ENCODE measurements at places on chromosomes 6 and 20.

GRCh38 chr20:19254956-19255355, 42.5 kb downstream of the SLC24A3 start:
- no peak for DNase-seq

DNA sequence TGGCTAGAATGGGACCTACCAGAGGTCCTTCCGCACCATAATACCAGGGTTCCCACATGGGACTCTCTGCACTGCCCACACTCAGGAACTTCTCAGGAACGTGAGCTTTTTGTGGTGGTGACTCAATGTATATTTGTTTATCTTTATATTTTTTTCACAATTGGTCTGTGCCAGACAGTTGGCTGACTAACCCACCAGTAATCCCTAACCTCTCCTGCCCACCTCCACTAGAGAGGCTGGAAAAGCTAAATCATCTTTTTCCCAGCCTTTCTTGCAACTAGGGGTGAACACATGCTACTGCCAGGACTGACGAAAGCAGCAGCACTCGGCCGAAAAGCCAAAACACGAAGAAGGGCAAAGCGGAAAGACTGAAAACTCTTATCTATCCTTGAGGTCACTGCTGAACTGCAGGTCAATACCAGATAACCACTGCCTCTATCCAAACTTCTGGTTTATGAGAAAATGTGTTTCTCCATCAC, 112.9 kb downstream of the TRERF1 start:
- DNase-seq, result no peak

DNA sequence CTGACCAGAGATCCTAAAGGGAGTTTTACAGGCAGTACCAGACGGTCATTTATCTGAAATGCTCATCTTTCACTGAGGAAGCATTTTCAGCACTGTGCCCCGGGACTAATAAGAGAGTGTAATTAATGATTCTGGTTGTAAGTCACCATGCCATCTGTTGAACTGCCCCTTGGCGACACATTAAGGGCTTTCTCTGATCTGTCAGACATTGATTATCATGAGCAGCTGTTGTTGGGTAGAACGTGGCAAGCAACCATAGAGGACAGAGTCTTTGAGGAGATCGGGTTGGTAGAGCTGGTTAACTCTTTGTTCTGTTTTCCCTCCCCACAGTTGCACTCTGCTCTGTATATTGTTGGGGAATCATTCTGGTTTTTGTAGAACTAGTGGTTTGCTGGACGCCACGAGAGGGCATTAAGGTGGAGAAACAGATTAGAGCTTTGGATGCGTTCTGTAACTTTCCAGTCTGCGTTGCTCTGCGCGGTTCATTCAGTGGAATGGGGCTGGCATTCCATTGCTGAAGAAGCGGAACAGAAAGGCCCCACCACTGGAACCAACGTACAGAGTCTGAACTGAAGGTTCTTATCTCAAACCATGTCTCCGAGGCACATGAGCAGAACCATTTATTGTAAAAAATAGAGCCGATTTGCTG, 34.3 kb downstream of the RPRD1B start:
- DNase-seq, result no peak

- DNase-seq, result no peak
These were observed 692.9 kb downstream of the QKI start for GRCh38 chr6:164107297-164107995.

- no peak for DNase-seq
These were observed 95.6 kb upstream of the SLC35B3 start for GRCh38 chr6:8530785-8531435.

DNA sequence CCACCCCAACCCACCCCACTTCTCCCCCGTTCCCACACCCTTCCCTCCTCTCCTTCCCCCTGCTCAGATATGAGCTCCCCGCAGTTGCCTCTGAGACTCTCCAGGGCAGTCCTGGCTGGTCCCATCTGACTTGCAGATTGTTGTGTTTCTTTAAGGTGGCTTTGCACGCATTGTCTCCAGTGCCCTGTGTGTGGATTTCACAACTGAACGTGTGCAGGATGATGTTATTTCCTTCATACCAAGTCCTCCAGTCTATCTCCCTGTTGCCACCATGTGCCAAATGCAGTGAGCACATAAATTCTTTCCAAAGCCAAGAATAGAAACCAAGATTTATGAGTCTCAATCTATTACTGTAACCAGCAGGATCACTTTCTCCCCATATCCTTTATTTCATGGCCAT, 79.1 kb downstream of the TMEM242 start:
- no peak for DNase-seq

GRCh38 chr6:110509617-110510241, 33.3 kb upstream of the SLC22A16 start:
- DNase-seq, result no peak

GRCh38 chr20:45347936-45348778, at the start of gene SDC4:
Gene SDC4, minus strand, starts transcription at chr20:45348424. Its CDS starts 40 bp downstream, at chr20:45348384.
- peak; percentile 41 for DNase-seq

- no peak for DNase-seq
These were observed 282.8 kb downstream of the RNGTT start for GRCh38 chr6:88680654-88681053.

DNA sequence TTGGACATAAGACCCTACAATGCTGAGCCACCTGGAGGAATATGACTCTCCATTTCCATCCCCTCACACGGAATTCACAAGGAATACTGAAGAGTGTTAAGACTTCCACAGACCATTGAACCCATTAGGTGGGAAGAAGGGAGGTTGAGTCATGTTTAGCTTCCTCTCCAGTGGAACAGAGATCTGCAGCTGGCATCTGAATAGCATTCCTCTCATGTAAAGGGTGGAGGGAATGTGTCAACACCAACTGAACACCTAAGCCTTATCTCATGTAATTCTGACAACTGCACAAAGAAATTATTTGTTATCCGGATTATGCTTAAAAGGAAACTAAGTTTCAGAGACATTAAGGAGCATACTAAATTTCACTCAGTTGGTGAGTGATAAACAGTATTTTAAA, 705.9 kb downstream of the MAFB start:
- no peak for DNase-seq

GRCh38 chr6:3795836-3796718, 44.6 kb upstream of the PXDC1 start:
- DNase-seq, result no peak

DNA sequence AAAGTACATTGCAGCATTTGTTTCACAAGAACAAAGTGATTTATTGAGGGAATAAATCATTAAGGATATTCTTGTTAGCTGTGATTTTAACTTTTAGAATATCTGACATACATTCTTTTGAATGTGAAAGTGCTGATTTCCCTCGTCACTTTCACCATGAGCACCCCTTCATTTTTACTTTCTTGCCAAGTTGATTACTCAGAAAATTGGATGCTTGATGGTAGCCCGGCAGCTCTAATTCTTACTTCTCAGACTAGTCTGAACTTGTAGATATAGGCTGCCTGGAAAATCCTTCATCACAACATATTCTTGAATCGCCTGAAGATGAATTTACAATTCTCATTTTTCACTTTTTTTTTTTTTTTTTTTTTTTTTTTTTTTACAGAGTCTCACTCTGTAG, 147.1 kb upstream of the SMLR1 start:
- DNase-seq, result no peak

GRCh38 chr6:87210979-87211378, 55.6 kb downstream of the ZNF292 start:
- no peak for DNase-seq

DNA sequence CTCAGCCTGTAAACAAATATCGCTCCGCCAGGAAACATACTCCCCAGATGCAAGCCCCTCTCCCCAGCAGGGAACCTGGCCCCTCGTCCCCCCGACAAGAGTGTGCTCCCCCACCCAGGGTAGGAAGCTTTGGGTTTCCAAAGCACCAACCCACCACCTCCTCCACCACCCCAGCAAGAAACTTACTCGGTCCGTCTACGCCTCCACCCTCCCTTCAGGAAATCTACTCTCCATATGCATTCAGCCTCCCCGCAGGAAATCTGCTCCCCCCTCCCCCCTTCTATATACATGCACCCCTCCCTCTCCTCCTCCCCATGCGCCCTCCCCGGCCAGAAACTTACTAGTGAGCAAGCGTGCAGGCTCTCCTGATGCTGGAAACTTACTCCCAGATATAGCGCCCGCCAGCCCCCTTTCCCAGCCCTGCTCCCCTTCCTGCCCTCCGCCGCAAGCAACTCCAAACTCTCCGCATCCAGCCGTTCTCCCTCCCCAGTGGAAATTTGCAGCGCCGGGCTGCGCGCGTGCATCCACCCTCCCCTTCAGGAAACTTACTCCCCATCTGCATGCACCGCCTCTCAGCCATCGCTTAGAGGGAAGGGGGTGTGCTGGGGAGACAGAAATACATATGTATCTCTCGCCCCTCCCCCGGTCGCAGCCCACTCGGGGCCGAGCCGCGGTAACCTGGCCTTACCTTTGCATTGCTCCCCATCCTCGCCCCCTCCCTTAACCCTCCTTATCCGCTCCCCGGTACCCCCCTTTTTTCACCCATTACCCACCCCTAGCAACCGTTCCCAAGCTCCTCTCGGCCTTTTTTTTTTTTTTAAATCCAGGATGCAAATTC, at the start of gene TRERF1:
Gene TRERF1 (minus strand): TSS at position 594 of the 838 bp plus-strand sequence. CDS start 182,336 bp downstream, outside the sequence.
- DNase-seq, result no peak

GRCh38 chr6:157410045-157410444, 29.1 kb downstream of the ZDHHC14 start:
- no peak for DNase-seq

- no peak for DNase-seq
These were observed 29.6 kb downstream of the CAP2 start for GRCh38 chr6:17423026-17423425.

GRCh38 chr6:3061501-3061941, 6.8 kb upstream of the RIPK1 start:
- DNase-seq, result no peak

- no peak for DNase-seq
These were observed 147.4 kb upstream of the HTR1E start for GRCh38 chr6:86789779-86790411.

DNA sequence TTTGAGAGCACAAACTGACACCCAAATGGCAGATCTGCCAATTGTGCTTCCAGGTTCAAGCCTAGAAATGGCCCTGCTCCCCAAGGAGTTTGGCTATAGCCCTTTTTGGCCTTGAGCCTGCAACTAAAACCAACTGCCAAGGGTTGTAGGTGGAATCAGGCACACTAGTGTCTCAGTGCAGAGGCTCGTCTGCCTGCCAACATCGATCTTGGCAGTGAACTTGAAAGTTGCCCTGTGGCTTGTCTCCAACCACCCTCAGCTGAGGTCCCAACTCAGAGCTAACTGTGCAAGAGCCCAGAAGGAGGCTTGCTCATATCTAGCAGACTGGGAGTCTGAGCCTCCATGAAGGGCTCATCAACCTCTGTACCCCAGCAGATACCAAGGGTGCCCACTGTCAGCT, 92.7 kb upstream of the GLP1R start:
- DNase-seq, result no peak

GRCh38 chr6:36120539-36120938, 9.8 kb upstream of the MAPK13 start:
- peak; percentile 62 for DNase-seq

GRCh38 chr6:55286824-55287223, 40.4 kb upstream of the GFRAL start:
- no peak for DNase-seq

DNA sequence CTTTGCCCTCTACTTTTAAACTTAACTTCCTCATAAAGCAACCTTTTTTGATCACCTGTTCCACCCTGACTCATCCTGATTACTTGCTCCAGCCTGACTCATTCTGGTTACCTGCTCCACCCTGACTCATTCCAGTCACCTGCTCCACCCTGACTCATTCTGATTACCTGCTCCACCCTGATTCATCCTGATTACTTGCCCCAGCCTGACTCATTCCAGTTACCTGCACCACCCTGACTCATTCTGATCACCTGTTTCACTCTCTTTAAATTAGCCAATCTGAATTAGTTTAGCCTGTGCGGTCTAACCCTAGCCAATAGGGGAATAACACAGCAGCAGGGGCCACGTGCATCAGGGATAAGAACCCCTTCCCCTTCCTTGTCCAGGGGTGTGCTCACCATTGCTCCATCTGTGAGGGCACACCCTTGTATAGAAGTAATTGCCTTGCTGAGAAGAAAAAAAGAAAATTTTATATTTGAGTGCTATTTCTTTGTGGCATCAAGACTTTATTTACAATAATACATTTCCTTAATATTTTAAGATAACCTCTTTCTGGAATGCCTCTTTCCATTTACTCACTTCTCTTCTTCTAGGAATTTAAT, 17.9 kb downstream of the HLA-G start:
- DNase-seq, result peak; percentile 29

GRCh38 chr6:160998766-160999165, 7.2 kb downstream of the MAP3K4 start:
- DNase-seq, result no peak

- no peak for DNase-seq
These were observed 97.4 kb upstream of the RNF24 start for GRCh38 chr20:4112481-4113421.

DNA sequence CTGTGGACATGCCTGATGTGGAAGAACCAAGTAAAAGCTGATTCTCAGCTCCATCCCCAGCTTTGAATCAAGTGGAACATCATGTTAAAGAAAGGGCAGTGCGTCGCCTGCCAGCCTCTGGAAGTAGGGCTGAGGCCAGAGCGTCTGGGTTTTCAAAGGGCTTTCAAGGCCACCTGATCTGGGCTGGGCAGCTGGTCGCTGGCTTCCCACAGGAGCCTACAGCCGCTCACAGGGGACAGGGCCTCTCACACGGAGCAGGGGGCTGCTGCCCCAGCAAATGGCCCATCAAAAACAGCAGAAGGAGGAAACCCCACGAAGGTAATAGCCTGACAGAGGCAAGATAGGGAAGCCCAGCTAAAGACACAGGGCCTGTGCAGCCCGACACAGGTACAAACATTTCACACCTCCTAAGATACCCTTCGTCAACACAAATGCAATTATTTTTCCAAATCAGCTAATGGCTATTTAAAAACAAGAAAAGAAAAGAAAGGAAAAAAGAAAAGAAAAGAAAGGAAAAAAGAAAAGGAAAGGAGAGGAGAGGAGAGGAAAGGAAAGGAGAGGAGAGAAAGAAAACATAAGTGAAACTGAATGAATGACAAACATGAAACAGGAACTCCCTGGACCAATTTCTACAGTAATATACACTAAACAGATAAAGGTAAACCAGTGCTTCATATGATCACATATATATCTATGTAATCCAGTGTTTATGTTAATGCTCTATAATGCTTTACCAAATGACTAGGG, 24.8 kb downstream of the RRBP1 start:
- DNase-seq, result no peak

- no peak for DNase-seq
These were observed 83.0 kb downstream of the YTHDF1 start for GRCh38 chr20:63132715-63133471.

DNA sequence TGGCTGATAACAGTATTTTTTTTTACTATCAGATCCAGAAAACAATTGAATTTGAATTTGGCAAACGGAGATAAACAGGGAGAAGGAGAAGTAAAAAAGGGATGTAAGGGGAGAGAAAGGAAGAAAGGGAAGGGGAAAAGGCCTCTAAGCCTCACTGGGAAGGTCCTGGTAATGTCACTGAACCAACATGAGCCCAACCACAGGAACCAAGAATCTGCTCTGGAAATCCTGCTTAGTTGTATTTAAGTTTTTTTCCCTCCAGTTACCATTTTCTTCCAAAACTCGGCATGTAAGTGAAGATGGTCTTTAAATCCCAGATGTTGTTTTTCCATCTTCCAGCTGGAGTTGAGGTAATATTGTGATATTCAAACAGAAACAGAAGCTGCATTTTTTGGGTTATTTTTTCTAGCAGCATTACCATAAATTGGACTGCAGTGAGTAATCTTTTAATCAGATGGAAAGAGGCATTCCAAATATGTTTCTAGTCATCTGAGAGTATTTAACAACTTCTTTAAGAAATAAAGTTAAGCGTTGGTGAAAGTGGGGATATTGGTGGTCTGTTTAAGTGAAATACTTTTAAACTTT, 91.1 kb downstream of the TXNDC5 start:
- DNase-seq, result no peak

GRCh38 chr6:31383149-31383548, 20.2 kb upstream of the MICA start:
- no peak for DNase-seq

Measured in activated CD8-positive, alpha-beta memory T cell treated with anti-CD3 and anti-CD28 coated beads for 4 hours (primary cell).